ENCODE measurements at places on chromosomes 1 and 21.

- DNase-seq = no peak
Measured at GRCh38 chr1:6212193-6212959, 6.5 kb downstream of the RNF207 start.

DNA sequence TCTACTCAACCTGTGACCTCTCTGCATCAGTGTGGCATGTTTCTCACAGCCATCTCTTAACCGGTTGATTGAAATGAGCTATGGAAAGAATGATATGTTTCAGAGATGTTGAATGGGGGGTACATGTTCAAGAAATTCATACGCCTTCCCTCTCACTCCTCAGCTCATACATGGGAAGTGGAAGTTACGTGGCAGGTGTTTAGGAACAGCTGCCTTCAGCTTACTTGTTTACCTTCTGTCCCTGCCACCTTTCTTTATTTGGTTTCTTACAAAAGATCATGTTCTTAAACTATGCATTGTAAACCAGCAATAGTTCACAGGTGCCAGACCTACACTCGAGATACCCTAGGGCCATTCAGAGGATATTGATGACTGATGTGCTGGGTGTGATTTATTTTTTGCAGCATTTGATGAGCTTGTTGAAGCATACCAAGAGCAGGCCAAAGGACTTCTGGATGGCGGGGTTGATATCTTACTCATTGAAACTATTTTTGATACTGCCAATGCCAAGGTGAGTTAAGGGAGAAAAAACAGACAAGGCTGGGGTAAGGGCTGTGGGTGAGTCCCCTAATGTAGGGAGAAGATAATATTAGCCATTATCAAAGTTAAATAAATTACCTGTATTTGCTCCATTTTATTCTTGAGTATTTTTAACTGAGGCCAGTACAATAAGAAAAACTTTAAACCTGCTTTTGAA lies 17.4 kb downstream of the MTR start:
- DNase-seq = no peak

DNA sequence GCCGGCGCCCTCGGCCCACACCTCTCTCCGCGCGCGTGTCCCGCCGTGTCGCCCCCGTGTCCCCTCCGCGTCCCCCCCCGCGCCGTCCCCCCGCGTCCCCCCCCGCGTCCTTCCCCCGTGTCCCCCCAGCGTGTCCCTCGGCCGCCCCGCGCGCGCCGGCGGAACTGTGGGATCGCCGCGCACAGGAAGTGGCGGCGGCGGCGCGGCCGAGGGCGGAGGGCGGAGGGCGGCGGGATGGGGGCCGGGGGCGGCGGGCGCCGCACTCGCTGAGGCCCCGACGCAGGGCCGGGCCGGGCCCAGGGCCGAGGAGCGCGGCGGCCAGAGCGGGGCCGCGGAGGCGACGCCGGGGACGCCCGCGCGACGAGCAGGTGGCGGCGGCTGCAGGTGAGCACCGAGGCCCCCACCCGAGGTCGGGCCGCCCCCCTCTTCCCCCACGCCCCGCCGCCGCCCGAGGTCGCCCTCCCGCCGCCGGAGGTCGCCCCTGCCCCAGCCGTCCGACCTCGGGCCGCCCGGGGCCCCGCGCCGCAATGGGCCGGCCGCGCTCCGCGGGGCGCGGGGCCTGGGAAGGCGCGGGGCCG lies at the start of gene AGPAT3:
Gene AGPAT3 (plus strand): TSS at position 262 of the 578 bp plus-strand sequence. CDS start 94,459 bp downstream, outside the sequence.
- peak; percentile 22 for DNase-seq

DNA sequence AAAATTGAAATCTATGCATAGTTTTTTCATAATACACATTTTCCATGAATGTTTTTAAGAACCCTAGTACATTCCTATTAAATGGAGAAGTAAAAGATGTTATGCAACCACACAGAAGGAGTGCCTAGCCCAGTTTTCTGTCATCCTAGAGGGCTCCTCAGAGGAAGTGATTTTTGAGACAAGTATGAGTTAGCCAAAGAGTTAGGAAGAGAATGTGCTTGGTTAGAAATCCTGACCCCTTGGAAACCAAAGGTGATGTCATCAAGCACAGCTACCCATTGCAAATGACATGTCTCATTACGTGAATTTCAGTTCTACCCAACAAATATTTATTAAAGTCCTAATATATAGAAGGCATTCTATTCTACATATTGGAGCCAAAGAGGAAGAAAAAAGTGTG lies 88.9 kb upstream of the TNFSF4 start:
- DNase-seq = no peak

- DNase-seq = no peak
Measured at GRCh38 chr1:36857754-36858153, 176.6 kb downstream of the GRIK3 start.

GRCh38 chr1:210655511-210655910 lies 326.8 kb downstream of the HHAT start:
- no peak for DNase-seq

DNA sequence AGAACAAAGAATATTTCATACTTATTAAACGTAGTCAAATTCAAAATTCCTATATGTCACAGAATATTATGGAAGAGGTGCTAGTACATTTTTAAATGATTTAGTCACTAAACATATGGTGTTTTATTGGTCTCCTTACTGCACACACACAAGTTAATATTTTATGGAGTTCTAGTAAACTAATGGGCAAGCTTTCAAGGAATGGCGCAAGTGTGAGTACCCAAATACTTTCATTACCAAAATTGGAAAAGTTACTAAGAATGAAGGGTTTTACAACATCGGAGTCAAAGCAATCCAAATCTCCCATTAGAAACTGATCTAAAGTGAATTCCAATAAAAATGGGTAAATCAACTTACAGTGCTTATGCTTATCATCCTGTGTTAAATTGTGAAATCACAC lies 921.9 kb downstream of the ADGRL2 start:
- DNase-seq = no peak

DNA sequence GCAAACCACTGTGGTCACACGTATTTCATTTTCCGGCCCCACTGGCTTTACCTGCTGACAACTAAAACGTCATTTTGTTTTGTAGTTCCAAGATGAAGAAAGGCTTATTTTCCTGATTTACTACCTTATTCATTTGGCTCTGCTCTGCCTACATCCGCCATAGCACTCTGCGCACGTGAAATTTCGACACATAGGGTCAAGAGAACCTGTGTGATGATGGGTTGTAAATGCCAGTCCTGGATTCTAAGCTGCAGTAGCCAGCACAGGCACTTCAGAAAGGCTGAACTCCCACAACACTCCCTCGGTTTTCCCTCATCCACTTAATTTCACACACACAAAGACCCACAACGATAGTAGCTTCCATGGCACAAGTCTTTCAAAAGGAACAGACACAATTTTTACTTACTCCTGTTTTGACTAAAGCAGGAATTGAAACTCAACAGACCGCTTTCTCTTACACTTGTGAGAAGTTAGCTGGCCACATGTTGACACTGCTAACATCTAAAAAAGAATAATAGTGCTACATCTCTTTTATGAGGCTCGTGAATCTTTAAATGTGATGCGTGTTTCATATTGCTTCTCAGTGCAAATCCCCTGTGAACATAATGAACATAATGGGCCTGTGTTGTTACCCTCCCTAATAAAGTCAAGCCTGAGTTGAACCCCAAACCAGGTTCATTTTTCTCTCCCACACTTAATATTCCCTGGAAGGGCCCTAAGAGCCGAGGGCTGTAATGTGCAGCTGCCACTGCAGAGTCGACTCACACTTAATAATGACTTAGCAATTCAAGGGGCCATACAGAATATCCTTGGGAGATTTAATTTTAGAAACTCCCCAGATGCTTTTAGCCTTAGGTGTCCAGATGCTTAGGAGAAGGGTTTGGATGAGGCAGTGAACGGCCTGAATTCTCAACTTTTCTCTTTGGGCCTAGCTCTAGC lies 1.5 kb upstream of the RUNX1 start:
- no peak for DNase-seq

- DNase-seq = no peak
Measured at GRCh38 chr1:15210651-15211375, 36.2 kb upstream of the FHAD1 start.

DNA sequence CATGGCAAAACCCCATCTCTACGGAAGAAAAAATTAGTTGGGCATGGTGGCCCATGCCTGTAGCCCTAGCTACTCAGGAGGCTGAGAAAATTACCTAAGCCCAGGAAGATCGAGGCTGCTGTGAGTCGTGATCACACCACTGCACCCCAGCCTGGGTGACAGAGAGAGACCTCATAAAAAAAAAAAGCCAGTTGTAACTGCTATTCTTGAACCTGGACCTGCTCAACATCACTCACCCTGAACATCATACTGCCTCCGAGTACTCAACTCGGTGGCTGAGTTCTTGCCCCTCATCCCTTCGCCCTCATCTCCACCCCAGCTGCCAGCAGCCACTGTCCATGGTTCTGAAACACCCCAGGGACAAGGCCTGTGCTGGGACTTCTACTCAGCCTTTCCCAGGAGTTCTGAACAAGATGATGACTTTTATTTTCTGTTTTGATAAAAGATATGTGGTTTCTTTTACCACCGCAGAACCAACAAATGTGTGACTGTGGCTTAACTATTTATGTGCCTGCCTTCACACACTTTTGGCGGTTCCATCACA lies 5.4 kb upstream of the DISP3 start:
- DNase-seq = no peak

GRCh38 chr1:41504114-41505035 lies 19.9 kb upstream of the EDN2 start:
- DNase-seq = no peak

GRCh38 chr1:156823210-156823790 lies 6.7 kb upstream of the SH2D2A start:
- DNase-seq = no peak

- no peak for DNase-seq
Measured at GRCh38 chr1:93629101-93630059, 52.3 kb downstream of the BCAR3 start.

GRCh38 chr1:18145851-18146618 lies 38.4 kb downstream of the IGSF21 start:
- no peak for DNase-seq

GRCh38 chr1:52368383-52369172 lies 2.6 kb upstream of the CC2D1B start:
- DNase-seq = peak; percentile 17

DNA sequence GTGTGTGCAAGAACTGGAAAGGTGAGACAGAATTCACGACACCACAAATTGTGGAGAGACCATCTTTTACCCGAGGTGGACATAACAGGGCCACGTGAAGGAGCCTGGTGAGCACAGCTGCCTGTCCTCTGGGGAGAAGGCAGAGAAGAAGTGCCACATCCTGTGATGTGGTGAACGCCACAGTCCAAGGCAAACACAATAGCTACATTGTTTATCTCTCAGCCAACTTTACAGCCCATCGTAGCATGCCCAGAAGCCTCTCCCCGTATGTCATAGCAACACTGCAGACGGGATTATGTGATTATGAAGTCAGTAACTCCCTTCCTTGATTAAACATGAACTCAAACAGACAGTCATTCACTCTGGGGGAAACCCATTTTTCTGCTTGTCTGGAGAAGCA lies 612.2 kb downstream of the SMYD3 start:
- DNase-seq = no peak

DNA sequence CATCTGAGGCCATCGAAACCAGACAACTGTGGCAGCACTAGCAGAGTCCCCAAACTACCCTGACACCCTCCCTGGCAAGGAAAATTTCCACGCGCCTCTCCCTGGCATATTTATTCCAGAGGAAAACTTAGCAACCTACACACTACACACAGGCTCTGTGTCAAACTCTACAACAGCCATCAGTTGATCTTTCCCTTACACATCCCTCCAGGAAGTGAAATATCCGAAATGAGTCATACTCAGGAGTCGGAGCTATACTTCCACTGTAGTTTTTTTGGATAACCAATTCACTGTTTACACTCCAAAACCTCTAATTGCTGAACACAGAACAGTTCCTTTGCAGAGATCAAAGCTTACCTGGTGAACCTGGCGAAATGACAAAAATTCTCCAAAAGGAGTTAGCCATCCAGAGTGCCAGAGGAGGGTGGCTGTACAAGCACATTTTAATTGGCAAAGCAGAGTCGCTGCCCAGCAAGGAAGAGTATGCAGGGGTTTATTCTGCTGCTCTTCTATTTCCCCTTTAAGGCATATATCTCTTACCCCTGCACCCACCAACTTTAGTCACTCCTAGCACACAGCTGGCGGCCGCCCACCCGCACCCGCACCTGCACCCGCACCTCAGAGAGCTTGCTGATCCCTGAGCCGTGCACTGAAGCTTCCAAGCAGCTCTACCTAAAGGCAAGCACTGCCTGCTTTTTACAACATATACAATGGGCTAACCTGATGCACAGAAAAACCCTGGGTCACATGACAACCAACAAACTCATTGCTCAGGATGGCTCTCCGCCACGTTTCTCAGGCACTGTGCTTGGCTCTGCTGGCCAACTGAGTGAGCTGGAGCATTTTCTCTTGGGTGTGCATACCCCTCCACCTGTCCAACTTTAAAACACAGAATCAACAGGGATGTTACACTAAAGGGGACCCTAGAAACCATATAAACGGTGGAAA lies 54.9 kb downstream of the CAPZB start:
- DNase-seq = no peak

DNA sequence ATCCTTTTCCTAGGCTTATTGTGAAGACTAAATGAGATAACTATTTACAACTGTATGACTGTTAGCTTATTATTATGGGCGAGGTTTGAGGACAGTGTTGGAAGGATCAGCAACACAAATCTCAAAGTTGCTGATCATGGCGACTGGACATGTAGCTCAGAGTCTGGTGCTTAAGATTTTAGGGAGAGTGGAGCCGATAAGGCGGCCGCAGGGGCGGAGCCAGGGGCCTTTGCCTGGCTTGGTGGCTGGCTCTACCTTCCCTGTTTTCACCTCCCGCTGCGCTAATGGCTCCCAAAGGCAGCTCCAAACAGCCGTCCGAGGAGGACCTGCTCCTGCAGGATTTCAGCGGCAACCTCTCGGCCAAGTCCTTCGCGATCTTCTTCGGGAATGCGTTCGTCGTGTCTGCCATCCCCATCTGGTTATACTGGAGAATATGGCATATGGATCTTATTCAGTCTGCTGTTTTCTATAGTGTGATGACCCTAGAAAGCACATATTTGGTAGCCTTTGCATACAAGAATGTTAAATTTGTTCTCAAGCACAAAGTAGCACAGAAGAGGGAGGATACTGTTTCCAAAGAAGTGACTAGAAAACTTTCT lies 45.5 kb downstream of the GIPC2 start:
- DNase-seq = no peak

GRCh38 chr1:165826565-165827267 lies 698 bp upstream of the UCK2 start:
- DNase-seq = no peak

GRCh38 chr1:25797939-25798338 lies 2.1 kb upstream of the SELENON start:
- no peak for DNase-seq

DNA sequence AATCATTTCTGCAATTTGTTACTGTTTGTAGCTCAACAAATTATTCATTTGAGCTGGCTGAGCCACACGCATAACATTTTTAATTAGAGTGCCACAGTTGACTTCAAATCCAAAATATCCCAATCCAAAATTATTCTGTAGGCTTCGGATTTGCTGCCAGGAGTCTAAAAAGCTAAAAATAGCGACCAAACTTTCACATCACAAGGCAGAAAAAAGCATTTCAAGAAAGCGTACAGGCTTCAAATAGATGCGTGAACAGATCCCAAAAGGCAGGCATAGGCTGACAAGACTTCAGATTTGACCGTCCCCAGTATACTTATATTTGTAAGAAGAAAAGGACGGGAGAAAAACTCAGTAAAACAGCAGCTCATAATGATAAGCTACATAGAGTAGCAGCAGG lies 24.3 kb upstream of the TIAM1 start:
- DNase-seq = no peak

Data from stimulated activated CD4-positive, alpha-beta T cell treated with anti-CD3 and anti-CD28 coated beads, Interleukin-1b, Interleukin-23, amount 100 ng/mL, for 1 hour (primary cell).